Activated naive CD8-positive, alpha-beta T cell treated with anti-CD3 and anti-CD28 coated beads for 36 hours (primary cell): ENCODE measurements at places on chromosomes 3 and 15. TPM values are rescaled to one million over a fixed set of nuclear protein-coding genes. Genes with fewer than 3 reads are reported as not detected.

GRCh38 chr3:87949189-87949878, 109.5 kb downstream of the CGGBP1 start:
- DNase-seq: no peak

- no peak for DNase-seq
These were observed 33.0 kb downstream of the SLC6A6 start for GRCh38 chr3:14435175-14436014.

GRCh38 chr3:37291275-37291700, 116.9 kb upstream of the LRRFIP2 start:
- DNase-seq: no peak

DNA sequence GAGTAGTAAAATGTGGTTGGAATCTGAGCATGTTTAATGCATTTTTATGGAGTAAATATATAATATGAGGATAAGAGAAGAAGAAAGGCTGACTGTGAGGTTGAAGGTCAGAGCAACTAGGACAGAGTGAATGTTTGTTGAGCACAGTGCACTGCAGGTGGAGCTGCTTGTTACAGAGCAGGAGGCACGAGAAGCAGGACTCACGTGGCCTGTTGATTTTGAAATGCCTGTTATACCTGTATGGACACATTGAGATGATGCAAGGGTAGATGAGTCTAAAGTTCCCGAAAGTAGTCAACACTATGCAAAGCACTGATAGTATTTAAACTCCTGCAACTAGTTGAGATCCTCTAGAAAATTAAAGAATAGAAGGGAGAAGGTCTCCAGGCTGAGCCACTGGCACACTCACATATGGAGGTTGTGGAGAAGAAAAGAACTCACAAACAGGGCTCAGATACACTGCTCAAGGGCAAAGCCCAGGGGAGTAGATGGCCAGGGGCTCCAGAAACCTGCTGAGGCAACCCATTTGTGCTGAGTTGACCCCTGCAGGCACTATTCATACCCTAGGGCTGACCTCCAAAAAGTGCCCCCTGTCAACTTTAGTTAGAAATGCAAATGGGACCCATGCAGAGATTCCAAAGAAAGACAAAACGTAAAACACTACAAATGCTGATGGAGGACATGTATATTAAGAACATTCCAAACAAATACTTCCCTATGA, 541.5 kb downstream of the GABRG3 start:
- no peak for DNase-seq

DNA sequence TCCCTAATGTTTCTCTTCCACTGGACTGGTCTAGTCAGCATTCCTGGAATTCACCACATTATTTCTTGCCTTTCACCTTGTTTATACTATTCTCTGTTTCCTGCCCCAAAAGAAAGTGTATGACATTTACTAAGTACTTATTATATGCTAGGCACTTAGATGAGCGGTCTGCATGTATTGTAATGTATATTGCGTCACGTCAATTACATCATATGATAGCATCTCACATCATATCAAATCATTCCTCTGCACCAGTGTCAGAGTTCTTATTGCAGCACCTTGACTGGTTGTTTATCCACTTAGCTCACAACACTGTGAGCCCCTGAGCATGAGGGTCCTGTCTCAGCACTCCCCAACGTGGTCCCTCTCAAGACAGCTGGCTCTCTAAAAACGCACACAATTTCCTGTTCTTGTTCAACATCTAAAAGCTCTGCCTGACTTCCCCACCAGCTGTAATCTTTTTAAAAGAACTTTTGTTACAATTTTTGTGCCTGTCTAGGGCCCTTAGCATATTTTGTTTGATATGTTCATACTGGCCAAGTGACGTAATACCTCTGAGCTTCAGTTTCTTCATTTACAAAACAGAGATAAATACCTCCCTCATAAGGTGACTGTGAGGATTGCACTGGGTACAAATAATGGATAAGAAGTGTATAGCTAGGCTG, 58.8 kb downstream of the ARHGAP31 start:
- DNase-seq: no peak

DNA sequence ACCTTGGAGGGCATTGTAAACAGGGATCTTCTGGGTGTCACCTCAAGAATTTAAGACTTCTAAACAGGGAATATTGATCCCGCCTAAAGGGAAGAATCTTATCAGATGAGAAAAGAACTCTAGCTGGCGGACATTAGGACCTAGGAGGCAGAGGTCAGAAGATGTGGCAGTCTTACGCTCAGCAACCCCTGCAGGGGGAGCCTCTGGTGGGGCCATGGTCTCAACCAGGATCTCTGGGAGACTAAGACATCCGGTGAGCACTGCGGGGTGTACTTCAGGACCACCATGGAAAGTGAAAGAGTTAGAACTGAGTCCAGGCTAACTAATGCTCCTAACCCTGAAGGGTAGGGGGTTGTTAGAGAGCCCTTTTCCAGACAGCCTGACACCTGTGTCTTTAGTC, 295.2 kb downstream of the VGLL3 start:
- DNase-seq: no peak

- no peak for DNase-seq
These were observed 57.3 kb downstream of the TMEM212 start for GRCh38 chr3:171900446-171900845.

DNA sequence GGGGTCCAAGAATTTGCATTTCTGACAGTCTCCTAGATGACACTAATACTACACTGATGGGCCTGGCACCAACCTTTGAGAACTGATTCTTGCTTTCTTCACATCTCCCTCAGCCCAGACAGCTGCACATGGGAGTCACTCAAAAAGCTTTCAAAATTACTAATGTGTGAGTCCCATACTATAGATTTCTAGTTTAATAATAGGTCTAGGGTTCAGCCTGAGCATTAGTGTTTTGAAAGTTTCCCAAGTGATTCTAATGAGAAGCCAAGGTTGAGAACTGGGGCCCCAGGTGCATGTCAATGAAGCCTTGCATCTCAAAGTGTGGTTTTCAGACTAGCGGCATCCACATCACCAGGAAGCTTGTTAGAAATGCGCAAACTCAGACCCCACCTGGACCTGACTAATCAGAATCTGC, 159.9 kb upstream of the CMC1 start:
- no peak for DNase-seq

GRCh38 chr15:51062736-51063135, 32.0 kb downstream of the TNFAIP8L3 start:
- DNase-seq: no peak

DNA sequence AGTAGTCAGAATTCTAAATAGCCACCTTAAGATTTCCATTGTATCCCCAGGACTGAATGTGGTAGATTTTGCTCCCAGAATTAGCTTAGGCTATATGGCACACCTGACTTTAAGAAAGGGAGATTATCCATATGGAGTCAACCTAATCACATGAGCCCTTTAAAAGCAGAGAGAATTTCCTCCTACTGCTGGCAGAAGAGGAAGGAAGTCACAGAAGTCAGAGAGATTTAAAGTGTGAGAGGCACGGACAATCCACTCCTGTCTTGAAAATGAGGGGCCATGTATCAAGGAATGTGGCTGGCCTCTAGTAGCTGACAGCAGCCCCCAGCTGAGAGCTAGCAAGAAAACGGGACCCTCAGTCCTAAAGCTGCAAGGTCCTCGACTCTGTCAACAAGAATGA, 26.8 kb downstream of the LRRC31 start:
- DNase-seq: no peak

DNA sequence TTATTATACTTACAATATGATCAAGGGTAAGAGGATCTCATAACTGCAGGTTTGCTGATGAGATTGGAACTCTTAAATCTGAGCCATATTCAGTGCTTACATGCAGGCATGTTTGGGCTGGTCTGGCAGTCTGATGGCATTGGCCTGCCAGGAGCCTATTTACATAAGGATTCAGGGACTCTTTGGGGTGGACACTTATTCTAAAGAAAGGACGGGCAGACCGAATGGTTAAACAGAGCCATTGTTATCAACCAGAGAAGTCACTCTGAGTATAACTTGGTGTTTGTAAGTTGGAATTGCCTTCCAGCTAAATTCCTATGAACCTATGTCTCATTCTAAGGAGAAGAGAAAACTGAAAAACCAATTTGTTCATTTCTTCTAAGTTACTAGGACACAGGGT, 932.8 kb downstream of the IGSF11 start:
- no peak for DNase-seq

- DNase-seq: peak; percentile 24
These were observed 5.1 kb downstream of the RAB43 start for GRCh38 chr3:129116482-129116946.

DNA sequence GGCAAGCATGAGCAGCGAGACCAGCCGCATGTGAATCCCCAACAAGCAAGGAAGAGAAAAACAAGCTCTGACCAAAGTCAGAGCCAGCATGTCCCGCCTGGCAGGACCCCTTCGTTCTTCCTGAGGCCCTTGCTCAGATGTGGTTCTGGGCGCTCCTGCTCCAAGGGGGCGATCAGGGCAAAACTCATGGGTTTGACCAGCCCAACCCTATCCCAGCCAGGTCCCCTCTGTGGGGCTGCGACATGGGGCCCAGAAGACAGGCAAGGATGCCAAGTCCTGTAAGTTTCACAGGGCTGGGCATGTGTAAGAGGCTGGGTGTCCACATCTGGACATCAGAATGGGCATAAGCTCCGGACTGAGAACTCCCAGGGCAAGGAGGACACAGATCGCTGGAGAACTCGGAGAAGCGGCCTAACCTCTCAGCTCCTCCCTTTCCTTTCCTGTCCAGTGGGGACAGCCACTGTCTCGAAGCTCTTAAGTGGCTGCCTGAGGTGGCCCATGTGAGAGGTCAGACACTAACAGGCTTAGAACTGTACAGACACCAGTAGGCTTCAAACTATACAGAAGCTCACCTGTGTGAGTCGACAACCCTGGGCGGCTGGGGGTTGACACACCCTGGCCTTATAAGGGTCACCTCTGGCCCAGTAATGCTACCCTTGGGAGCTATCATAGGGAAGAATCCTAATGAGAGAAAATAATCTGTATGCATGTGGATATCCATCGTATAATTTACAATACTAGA, 48.9 kb downstream of the XXYLT1 start:
- DNase-seq: no peak

DNA sequence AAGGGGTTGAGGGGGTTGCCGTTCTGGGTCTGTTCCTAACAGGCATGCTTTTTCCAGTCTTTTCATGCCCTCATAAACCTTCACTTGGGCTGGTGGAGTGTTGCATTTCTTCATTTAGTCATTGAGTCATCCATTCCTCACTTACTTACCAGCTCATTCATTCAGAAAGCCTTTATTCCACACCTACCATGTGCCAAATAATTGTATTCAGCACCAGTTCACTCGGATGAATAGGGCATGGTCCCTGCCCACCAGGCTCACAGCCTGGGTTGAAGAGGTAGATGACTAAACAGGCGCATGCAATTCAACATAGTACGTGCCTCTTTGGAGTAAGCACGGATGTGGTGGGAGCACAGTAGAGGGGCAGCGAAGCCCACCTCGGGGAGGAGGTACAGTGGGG, 35.1 kb upstream of the THSD4 start:
- no peak for DNase-seq

GRCh38 chr15:49814709-49815108, 193.9 kb downstream of the DTWD1 start:
- DNase-seq: no peak

DNA sequence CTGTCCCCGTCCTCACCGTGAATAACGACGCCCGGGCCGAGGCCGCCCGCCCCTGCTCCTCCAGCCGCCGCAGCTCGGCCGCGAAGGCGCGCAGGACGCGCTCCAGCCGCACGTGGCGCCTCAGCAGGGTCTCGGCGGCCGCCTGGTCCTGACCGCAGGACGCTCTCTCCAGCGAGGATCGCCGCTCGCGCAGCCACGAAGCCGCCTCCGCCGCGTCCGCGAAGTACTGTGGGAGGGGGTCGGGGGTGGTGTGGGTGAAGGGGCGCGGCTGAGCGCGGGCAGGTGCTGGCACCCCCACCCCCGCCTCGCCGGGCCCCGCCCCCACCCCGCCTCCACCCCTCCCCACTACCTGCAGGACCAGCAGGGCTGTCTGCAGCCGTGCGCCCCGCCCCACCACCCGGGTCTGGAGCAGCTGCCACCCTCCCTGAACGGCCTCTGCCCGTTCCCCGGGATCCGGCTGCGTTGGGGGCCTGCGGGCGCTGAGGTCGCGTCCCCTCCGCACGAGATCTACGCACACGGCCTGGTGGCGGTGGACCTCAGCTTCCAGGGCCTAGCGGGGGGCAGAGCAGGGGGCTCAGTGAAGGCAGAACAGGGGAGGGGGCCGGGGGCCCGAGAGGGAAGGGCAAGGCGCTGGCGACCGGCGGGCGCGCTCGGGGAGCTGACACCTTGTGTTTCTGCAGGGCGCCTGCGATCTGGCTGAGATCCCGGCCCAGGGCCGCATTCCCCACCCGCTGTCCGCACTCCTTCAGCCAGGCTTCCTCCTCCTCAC, 11.7 kb downstream of the SPTBN5 start:
- DNase-seq: peak; percentile 16

DNA sequence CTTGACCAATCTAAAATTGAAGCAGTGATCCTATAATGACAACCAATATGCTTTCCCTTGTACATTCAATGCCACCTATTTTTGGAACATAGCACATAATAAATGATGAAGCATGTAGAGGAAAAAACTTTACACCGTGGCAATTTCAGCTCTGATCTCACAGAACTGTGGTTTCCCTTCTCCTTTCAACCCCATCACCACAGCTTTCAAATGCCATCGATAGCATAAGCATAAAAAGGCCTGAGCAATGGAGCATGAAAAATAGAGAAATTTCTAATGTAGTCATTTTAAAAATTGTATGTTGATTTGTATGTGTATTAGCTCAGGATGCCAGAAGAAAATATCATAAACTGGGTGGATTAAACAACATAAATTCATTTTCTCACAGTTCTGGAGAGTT, 406.0 kb upstream of the TMCO5A start:
- no peak for DNase-seq

Gene LIPC
- 1.5 TPM for total RNA-seq

Gene DNASE1L3
- total RNA-seq: not detected

Gene GOLGA8T
- total RNA-seq: 0.21 TPM
